Right cardiac atrium (tissue), 5 donors: ENCODE measurements at places on chromosomes 4 and X.

- no peak for DNase-seq
These were observed 208.9 kb downstream of the FAM47A start for GRCh38 chrX:33923262-33923661.

- no peak for DNase-seq
These were observed 54.7 kb upstream of the NPNT start for GRCh38 chr4:105840426-105841174.

- no peak for DNase-seq
These were observed 65.3 kb upstream of the FBXW7 start for GRCh38 chr4:152601156-152601555.

- no peak for DNase-seq
These were observed 517.1 kb upstream of the ZFP42 start for GRCh38 chr4:187478292-187479140.

- no peak for DNase-seq
These were observed 58.7 kb upstream of the DHX15 start for GRCh38 chr4:24642981-24643547.

DNA sequence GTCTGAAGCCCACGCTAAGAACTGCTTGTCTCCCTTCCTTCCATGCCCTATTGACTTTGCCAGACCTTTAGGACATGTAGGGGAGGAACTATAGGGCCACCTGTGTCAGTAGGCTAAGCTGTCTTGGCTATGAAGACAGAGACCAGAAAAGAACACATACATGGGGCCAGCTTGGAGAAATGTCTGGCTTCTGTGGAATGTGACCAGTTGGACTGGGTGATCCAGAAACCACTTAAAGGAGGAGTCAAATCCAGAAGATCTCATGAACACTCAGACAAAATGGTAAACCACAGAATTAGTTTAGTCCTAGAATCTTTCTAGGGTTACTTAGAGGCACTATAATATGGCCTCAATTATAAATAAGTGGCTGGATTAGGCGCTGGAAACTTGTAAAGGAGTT, 42.0 kb downstream of the PHKA2 start:
- DNase-seq: no peak

GRCh38 chr4:159220353-159220752, 117.5 kb downstream of the RAPGEF2 start:
- peak; percentile 52 for DNase-seq

DNA sequence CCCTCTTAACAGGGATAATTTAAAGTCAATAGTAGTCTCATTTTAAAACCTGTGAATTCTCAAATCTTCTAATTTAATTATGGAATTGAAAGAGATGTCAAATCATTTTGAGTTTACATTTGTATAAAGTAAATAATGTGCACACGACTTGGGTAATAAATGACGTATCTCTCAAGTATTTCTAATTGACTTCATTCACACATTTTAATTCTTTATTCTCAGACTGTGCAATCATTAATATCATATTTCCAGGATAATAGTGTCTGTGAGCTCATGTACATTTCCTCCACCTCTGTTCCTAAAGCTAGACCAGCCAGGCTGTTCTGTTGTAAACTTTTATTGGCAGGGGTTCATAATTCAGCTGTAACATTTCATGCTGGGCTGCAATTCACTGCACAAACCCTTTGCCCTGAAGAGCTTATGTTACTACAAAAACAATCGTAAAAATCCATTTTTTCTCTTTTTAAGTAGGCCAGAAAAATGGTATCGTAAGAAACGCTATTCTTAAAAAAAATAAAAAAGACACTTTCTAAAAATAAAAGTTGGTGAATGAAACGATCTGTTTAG, 1103.1 kb upstream of the TENM3 start:
- DNase-seq: no peak

DNA sequence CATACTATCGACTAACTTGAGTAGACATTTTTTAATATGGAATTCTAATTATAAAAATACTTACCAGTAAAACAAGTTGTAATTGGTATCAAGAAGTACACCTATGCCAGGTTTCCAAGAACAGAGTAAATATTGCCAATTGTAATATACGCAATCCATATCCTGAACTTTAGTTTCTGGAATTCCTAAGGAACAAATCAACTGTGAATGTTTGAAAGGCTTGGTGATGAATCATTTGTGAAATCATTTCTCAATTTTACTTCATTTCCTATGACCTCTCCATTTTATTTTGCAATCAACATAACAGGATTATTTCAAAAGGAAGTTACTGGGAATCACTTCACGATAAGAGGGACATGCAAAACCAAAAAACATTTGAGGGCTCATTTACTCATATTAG, 3.7 kb downstream of the IL13RA2 start:
- DNase-seq: no peak

DNA sequence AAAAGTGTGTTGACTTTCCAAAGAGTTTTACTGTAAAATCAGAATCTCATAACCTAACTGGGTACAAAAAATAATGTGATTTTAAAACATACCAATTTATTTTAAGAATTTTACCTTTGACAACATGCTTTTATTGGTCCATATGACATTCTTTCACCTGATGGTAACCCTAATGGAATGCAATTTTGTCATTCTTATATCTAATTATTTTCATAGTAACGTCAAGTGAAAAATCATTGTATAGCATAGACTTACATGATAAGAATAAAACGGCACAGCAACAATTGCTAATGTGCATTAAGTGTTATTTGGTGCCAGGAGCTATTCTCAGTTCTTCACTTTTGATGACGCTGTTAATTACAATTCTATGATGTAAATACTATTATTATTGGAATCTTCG, 13.6 kb downstream of the UNC5C start:
- DNase-seq: no peak

GRCh38 chr4:57640391-57641100, 530.4 kb upstream of the IGFBP7 start:
- DNase-seq: no peak

DNA sequence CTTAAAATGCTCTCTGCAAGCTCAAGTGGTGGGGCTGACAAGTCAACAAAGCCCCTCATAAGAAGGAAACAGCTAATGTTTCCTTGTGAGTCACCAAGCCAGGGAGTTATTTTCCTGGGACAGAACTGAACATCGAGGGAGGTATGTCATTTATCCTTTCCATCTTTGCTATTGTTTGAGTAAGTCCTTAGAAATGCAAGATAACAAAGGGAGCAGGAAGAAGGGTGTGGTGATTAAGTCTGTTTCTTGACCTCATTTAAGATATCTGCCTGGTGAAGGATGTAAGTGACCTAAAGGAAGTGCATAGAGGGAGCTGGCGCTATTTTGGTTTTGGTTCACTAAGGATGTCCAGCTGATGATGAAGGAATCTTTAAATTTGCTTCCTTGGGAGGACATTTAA, 39.9 kb downstream of the ATG4A start:
- DNase-seq: no peak

DNA sequence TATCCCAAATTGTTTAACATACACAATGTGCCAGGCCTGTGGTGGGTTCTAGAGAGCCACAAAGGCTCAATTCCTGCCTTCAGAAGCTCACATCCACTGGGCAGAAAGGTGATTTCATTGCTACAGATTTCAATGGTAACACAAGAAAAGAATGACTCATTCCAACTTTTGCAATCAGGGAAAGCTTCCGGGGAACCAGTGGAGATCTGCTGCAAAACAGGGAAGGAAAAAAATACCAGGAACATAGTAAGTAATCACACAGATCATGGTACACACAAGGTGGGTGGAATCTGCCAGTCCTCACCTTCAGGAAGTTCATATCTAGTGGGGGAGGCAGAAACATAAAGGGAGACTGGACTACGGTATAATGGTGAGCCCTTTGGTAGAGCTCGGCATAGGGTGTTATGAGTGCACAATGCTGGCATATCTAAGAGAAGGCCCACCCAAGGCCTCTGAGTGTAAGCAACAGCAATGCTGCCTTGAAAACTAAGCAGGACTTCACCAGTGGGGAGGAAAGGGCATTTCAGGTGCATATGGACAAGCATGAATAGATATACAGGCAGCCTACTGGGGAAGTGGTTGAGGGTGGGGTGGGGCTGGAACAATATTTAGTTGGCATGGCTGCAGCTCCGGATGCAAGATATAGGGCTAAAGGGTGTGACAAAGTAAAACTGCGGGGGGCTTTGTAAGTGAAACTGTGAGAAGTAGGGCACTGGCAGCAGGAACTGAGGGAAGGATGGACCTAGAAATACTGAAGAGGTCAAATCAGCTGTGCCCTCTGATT, 24.2 kb downstream of the GPRIN3 start:
- DNase-seq: no peak

DNA sequence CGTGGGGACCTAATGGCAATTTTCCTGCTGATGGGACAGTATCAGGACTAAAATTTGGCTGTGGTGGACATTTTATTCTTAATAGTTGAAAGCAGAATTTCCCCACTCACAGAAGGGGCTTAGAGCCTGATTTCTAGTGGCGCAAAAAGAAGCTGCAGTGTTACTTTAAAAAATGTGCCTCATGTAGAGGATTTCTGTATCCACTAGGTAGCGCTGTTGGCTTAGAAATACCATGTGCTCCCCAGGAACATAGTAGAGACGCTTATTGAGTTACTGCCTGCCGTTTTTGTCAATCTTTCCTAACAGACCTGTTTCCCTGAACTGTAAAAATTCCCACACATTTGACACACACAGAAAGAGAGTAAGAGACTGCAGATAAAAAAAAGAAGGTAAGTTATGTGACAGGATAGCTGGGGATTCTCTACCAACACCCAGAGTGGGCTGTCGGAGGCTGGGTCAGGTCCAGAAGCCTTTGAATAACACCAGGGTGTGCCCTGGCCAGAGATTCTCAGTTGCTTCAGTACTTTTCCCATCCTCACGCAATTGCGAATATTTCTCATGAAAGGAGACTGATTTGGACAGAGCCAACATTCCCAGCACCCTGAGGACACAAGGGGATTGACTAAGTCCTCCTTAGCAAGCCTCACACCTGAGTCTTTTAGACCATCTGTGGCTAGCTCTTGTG, 88.4 kb downstream of the ZXDA start:
- peak; percentile 28 for DNase-seq

DNA sequence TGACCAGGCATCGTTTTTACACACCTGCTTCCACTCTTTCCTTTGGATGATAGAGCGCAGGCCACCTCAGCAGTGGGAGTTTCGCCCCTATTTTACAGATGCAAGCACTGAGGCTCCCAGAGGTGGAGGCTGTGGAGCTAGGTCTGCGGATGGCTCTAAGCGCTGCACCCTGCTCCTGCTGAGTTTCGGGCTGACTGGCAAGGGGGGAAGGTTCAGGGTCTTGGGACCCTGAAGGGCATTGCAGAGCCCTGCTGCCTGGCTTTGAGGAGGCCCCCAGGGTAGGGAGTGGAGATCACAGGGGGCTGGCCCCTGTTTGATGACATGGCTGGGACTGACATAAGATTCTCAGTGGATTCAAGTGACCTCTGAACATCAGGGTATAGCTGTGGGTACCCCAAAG, 62.8 kb upstream of the NKX1-1 start:
- DNase-seq: no peak

- no peak for DNase-seq
These were observed 1477.2 kb upstream of the TENM3 start for GRCh38 chr4:180766045-180766444.

- DNase-seq: peak; percentile 81
These were observed 791 bp downstream of the GUCY1B1 start for GRCh38 chr4:155759372-155760252.
